ENCODE measurements at places on chromosomes 6 and 20. TPM values are rescaled to one million over a fixed set of nuclear protein-coding genes. Genes with fewer than 3 reads are reported as not detected.

COL21A1 gene
- 0.30 TPM for total RNA-seq

BPIFB6 gene
- total RNA-seq, result not detected

OPRL1 gene
- total RNA-seq, result 3.0 TPM

CRIP3 gene
- not detected for total RNA-seq

ABHD16B gene
- 0.09 TPM for total RNA-seq

DYNLT1 gene
- 54.0 TPM for total RNA-seq

VGLL2 gene
- total RNA-seq, result not detected

SLC17A3 gene
- total RNA-seq, result not detected

IRAK1BP1 gene
- 3.2 TPM for total RNA-seq

SSTR4 gene
- not detected for total RNA-seq

DNAH8 gene
- not detected for total RNA-seq

C20orf141 gene
- not detected for total RNA-seq

GHRH gene
- total RNA-seq, result not detected

OXT gene
- not detected for total RNA-seq

ID1 gene
- total RNA-seq, result 37.3 TPM

UBE2C gene
- 2.1 TPM for total RNA-seq

CCNC gene
- 48.2 TPM for total RNA-seq

RUNX2 gene
- 8.3 TPM for total RNA-seq

LY6G5B gene
- 2.9 TPM for total RNA-seq

Data from smooth muscle cell of the umbilical artery (primary cell).